ENCODE measurements at places on chromosomes 16 and 17. TPM values are rescaled to one million over a fixed set of nuclear protein-coding genes. Genes with fewer than 3 reads are reported as not detected.

USP43 gene
- polyA plus RNA-seq: 0.42 TPM

EME2 gene
- 6.2 TPM for polyA plus RNA-seq

DNA sequence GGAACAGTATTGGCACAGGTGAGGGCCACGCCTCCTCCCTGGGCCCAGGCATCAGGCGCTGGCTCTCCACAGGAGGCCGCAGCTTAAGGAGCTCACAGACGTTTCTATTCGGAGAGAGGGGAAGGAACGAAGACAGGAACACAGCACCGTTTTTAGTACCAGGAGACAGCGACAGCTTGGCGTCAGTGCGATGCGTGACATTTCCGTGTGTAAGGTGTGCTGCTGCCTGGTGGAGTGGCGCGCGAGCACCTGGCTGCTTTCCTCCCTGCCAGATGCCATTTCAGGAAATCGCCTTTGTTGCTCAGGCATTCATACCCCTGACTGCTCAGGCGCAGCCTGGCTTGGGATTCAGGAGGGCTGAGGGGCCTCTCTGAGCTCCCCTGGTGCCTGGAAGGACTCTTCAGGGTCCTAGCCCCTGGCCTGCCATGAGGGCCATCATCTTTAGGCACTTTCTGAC, 367.5 kb downstream of the CPPED1 start:
- H3K4me1 ChIP-seq: peaks cover 26% of the 10 kb centered on the region
- H3K36me3 ChIP-seq: no peaks in the 10 kb centered on the region

DNA sequence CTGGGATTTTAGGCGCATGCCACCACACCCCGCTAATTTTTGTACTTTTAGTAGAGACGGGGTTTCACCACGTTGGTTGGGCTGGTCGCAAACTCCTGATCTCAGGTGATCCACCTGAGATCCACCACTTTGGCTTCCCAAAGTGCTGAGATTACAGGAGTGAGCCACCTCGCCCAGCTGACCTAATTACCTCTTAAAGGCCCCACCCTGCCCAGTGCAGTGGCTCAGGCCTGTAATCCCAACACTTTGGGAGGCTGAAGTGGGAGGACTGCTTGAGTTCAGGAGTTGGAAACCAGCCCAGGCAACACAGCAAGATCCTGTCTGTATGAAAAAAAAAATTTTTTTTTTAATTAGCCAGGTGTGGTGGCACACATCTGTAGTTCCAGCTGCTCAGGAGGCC, 2.9 kb upstream of the COASY start:
- H3K27me3 ChIP-seq: no peaks in the 10 kb centered on the region
- H3K4me3 ChIP-seq: no peak overlapping the region
- no peak for DNase-seq
- peaks cover 34% of the 10 kb centered on the region for H3K4me1 ChIP-seq

HBA2 gene
- 3,822 TPM for polyA plus RNA-seq

- no peak for DNase-seq
- peaks cover 31% of the 10 kb centered on the region for H3K36me3 ChIP-seq
- H3K4me3 ChIP-seq: no peak overlapping the region
- peaks cover 70% of the 10 kb centered on the region for H3K4me1 ChIP-seq
These were observed 8.5 kb downstream of the CACNG1 start for GRCh38 chr17:67052720-67053437.

IGSF6 gene
- polyA plus RNA-seq: 3.2 TPM

DNA sequence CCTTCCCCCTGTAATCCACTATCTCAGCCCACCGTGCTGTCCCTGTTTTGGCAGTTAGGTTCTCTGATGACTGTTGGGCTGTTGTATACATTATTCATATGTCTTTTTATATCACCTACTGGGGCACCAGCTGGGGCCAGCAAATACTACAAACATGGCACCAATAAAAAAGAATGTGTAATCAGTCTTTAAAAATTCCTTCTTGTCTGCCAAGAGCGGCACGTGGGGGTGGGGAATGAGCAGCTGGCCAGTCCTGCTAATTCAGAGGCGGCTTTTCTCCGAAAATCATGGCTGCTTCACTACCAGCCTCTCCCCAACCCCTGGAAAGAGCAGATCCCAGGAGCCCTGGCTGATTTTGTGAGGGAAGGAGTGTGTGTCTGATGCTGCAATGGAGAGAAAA, 77.7 kb upstream of the EEF2KMT start:
- no peak overlapping the region for H3K4me3 ChIP-seq
- H3K4me1 ChIP-seq: peaks cover 8% of the 10 kb centered on the region
- no peaks in the 10 kb centered on the region for H3K27me3 ChIP-seq
- H3K27ac ChIP-seq: no peak overlapping the region
- peak; percentile 51 for DNase-seq

PRR29 gene
- 3.0 TPM for polyA plus RNA-seq

RNF222 gene
- not detected for polyA plus RNA-seq

DNA sequence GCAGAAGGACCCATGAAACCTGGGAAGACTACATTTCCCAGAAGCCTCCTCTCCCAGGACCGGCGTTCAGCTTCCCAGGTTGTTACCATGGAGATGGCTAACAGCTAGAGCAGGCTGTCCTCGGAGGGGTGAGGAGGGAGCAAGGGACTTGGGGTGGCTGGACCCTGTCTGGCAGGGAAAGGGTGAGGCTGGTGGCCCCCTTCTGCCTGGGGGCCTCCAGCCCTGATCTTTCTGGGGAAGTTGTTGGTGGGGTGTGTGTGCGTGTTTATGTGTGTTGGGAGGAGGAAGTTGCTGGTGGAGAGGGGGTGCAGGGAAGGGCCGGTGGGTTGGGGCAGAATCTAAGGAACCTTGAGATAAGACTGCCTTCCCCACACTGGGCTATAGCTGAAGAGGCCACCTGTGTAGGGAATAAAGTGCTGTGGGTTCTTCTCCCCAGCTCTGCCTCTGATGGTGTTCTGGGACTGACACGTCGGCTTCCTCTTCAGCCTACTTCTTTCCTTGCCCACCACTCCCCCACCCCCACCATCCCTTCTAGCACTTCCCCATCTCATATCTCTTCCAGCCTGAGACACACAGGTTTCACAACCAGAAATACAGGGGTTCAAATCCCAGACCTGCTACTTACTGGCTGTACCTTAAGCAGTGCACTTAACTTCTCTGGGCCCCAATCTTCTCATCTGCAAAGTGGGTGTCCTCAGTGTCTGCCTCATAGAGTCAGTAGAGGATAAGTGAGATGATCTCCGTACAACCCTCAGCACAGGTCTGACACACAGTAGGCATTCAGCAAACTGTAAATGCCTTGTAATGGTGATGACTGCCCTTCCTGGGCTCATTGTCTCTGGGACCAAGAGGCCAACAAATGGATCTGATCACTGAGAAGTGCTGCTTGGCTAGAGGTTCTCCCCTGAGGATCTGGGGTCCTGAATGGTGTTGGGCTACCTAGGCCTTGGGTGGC, at the start of gene DRC7:
Gene DRC7 (plus strand): TSS at position 82 of the 955 bp plus-strand sequence. CDS start 3,144 bp downstream, outside the sequence.
- peak; percentile 66 for DNase-seq
- no peak within 1 kb of the TSS for H3K27ac ChIP-seq
- H3K4me3 ChIP-seq: no peak within 1 kb of the TSS
- peaks cover 8% of the 10 kb centered on the region for H3K27me3 ChIP-seq

DNA sequence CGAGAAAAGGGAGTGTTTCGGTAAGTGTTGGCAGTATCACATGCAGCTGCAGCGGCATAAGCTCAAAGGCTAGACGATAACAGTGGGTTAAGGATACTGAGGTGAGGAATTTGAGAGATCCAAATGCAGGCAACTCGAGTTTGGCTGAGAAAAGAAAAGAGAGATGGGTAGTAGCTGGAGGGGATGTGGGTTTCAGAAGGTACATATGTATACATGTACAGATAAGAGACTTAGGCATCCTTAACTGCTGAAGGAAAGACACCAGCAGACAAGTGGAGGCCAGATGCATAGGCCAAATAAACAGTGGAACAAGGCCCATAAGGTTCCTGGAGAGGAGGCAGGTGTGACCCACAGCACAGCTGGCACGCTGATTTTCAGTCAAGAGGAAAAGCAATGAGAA, 86.6 kb upstream of the NETO2 start:
- no peak overlapping the region for H3K4me3 ChIP-seq
- DNase-seq: no peak
- H3K27me3 ChIP-seq: no peaks in the 10 kb centered on the region
- H3K4me1 ChIP-seq: no peaks in the 10 kb centered on the region
- H3K27ac ChIP-seq: no peak overlapping the region

DNA sequence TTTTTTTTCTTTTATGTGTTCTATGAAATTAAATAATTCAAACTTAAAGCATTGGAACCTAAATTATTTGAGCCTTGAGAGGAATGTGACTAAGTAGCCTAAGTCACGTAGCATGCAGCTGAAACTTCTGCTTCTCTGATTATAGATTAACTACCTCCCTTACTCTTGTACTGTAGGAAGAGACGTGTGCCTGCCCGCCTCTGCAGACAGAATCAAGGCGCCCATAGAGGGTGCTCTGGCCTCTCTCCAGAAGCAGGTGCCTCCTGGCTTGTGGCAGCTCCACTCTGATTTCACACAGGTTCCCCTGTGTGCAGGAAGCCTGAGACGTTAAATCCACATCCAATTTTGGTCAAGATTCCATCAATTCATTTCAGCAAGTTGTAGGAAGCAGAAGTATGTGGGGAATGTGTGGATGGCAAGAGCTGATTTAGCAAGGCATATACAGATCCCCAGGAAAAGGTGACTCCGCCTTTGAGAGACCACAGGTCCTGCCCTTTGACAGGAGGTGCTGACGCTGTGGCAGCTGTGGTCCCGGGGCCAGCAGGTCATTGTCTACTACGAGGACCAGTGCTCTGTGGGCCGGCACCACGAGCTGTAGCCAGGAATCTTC, 1418.8 kb downstream of the CDH11 start:
- H3K27ac ChIP-seq: no peak overlapping the region
- H3K27me3 ChIP-seq: no peaks in the 10 kb centered on the region
- no peak overlapping the region for H3K4me3 ChIP-seq
- DNase-seq: no peak
- no peaks in the 10 kb centered on the region for H3K4me1 ChIP-seq

DNA sequence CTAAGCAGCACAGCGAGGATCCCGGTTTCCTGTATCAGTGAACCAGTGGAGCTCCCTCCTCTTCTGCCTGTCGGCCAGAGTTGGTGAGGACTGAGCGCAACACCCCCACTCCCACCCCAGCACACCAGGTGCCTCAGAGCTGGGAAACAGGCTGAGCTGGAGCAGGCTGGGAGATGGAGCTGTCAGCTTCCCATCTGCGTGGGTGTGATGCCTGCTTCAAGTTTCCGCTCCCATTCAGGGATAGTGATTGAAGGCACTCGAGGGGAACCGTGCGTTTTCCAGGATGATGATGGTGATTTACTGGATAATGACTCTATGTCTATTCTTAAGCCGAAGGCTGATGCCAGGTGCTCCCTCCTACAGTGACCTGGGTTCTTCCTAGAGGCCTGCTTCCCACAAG, 144.5 kb downstream of the TMEM132E start:
- no peak for DNase-seq
- no peaks in the 10 kb centered on the region for H3K36me3 ChIP-seq
- no peak overlapping the region for H3K27ac ChIP-seq
- peaks cover 7% of the 10 kb centered on the region for H3K27me3 ChIP-seq
- no peak overlapping the region for H3K4me3 ChIP-seq

DNA sequence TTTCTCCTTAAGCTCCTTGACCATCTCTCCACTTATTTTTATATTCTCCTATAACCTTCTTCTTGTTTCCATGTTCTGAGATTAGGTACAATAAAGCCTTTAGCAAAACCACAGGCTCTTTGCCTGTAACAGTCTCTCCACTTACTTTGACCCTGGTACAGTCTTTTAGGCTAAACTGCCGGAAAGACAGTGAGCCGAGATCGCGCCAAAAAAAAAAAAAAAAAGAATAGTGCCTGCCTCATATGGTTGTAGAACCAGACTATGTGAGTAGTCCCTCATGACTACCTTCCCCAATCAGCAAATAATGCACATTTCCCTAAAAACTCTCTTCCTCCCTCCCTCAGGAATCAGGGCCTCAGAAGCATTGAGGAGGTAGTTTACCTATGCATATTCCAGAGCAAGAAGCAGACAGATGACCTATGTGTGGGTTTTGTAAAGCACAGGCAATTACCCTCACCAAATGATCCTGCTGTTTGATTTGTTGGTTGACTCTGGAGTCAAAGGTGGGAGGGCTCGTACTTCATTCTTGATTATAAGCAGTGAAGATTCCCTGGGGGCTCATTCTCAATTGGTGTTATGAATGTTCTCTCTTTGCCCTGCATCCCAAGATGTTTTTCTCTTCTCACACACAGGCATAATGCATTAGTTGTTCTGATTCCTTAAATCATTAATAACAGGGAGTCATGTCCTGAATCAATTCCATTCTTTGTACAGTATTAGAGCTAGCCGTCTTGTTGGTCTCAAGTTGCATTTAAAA, 8.9 kb upstream of the NME1 start:
- no peaks in the 10 kb centered on the region for H3K27me3 ChIP-seq
- no peak overlapping the region for H3K4me3 ChIP-seq
- no peak overlapping the region for H3K27ac ChIP-seq
- no peak for DNase-seq
- no peaks in the 10 kb centered on the region for H3K4me1 ChIP-seq

Measured in muscle of leg (tissue), 16 donors.